ENCODE measurements at places on chromosomes 7 and 10. TPM values are rescaled to one million over a fixed set of nuclear protein-coding genes. Genes with fewer than 3 reads are reported as not detected.

DNA sequence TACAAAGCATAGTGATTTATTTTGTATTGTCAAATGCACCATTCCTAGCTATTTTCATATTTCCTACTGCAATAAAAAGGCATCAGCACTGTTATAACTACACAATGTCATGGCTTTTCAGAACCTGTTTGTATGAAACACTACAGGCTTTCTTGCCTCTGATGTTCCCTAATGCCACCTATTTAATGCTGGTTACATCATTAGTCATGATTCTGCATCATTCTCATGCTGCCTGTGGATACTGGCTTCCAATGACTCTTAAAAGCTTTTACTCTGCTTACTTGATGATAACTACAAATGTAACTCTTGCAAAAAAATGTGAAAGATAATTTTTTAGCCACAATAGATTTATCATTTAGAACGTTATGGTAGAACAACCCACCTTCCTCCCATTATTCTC lies 529.4 kb downstream of the HTR7 start:
- DNase-seq: no peak

DNA sequence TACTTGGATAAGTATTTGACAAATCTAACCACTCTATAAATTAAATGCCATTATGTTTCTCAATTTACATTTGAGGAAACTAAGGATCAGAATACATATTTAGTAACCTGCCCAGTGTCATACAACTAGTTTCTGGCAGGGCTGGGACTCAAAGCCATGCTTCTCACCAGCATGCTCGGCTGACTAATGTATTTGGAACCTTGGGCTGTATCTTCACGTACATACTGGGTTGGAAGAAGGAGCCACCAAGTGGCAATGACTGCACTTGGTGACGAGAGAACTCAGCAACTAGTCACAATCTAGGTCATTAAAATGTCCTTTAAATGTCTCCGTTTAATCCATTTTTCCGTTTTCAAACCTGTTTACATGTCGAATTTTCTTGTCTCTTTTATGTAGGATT lies 42.9 kb downstream of the CHRM2 start:
- DNase-seq: peak; percentile 25

- DNase-seq: no peak
These were observed 57.7 kb downstream of the MAD1L1 start for GRCh38 chr7:2175091-2175490.

DNA sequence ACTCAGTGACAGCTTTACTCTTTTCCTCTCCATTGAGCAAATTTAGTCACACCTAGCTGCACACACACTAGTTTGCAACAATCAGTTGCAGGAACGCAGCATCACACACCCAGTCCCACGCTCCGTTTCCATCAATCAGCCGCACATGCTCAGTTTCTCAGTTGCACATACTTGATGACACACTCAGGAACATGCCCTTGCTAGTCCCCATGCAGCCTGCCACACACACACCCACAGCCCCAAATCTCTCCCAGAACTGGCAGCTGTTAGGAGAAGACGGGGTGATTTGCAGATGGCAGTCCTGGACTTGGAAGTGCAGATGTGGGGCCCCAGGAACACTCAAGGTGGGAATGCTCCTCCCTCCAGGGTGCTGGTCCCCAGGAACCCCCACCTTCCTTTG lies 7.7 kb downstream of the LBX1 start:
- no peak for DNase-seq

GRCh38 chr7:111835066-111835465 lies 272.8 kb upstream of the IMMP2L start:
- no peak for DNase-seq

The OR2A1 gene
- total RNA-seq: 0.10 TPM

The NRP1 gene
- total RNA-seq: 3.5 TPM

The ELFN1 gene
- total RNA-seq: 5.0 TPM

The NUP205 gene
- total RNA-seq: 193 TPM

The CALHM3 gene
- not detected for total RNA-seq
